Fibroblast of skin of left biceps (primary cell): ENCODE measurements at places on chromosomes 16 and 17.

- no peak for DNase-seq
Measured at GRCh38 chr17:27241346-27241946, 52.5 kb upstream of the WSB1 start.

- DNase-seq, result no peak
Measured at GRCh38 chr16:78903237-78903636, 697.3 kb downstream of the MAF start.

DNA sequence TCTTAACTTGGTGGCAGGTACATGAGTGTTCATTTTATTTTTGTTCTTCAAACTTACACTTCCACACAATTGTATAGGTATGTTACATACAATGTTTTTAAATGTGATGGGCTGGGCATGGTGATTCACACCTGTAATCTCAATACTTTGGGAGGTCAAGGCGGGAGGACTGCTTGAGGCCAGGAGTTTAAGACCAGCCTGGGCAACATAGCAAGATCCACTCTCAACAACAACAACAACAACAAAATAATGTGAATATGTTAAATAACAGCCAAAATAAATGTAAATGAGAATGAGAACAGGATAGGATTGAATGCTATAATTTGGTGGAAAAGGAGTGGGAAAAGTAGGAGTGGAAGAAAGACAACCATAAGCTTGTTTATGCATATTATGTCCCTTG, 2.6 kb downstream of the NSMCE1 start:
- DNase-seq, result no peak

DNA sequence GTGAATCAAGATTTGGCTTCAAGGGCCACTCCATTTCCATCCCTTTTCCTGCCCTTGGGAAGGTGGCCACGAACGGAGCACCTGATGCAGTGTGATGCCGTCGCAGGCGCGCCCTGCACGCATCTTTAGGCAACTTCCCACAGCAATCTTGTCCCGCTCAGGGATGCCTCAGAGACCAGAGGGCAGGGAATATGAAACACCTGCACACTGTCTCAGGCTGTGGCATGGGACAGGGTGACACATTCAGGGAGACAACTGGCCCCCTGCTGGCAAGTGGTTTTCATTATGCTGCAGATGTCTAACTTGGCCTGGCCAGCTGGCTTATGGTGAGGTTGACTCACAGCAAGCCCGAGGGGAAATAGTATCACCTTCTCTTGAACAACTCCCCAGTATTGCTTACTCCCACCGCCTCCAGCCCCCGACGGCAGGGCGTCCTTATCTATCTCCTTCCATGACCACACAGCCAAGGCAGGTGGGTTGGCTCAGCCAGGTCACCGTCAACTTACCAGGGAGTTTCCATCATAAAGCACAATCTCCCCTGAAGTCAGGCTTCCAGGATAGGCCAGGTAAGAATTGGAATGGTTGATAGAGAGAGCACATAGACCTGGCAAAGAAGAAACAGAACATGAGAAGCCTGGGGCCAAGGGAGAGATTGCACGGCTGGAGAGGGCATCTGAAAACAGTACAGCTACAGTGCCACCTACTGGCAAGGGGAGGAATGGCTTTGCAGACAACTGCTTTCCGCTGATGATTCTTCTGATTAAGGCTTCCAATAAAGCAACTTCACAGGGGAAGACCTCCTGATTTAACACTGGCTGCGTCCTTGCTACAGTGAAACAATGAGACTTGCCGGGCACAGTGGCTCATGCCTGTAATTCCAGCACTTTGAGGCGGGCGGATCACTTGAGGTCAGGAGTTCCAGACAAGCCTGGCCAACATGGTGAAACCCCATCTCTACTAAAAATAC, 21.1 kb downstream of the WIPI1 start:
- no peak for DNase-seq

DNA sequence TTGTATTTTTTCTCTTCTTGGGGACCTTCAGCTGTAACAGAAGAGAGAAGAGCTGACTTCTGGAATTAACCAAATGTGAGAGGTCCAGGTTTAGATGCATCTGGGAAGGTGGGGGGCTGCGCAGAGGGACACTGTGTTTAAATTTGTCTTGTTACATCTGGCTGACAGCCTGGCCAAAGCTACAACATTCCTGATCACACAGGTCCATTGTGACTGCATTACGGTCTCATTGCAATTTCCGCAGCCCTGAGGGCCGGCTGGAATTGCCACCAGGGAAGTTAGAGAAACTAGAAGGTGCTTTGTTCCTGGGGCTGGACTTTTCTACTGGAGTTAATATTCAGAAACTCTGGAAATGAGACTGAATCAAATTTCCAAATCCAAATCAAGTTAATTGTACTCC, 37.9 kb upstream of the LRRC75A start:
- DNase-seq, result no peak
